H54 (cell line): ENCODE measurements at places on chromosomes 11 and 22.

DNA sequence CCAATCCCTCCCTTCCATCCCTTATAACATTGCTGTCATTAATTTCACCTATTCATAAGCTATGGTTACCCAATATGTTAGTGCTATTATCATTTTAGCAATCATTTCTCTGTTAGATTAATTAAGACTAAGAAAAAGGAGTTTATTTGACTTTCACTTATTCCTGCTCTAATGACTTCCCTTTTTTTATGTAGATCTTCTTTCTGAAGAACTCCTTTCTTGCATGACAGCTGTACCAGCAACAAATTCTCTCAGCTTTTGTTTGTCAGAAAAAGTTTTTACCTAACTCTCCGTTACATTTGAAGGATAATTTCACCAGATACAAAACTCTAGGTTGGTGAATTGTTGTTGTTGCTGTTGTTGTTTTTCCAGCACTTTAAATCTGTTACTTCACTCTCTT lies 28.6 kb upstream of the OR8B8 start:
- DNase-seq = no peak

GRCh38 chr11:71342951-71343827 lies 90.8 kb upstream of the SHANK2 start:
- peak; percentile 56 for DNase-seq

DNA sequence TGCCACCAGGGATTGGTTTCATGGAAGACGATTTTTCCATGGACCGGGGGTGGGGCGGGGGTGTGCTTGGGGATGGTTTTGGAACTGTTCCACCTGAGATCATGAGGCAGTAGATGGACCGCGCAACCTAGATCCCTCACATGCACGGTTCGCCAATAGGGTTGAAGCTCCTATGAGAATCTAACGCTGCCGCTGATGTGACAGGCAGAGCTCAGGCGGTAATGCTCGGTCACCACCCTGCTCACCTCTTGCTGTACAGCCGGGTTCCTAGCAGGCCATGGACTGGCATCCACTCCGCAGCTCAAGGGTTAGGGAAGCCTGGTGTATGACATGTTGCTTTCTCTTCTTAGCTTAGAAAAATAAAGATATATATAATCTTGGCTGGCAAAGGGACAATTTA lies 22.0 kb downstream of the RBX1 start:
- DNase-seq = no peak

DNA sequence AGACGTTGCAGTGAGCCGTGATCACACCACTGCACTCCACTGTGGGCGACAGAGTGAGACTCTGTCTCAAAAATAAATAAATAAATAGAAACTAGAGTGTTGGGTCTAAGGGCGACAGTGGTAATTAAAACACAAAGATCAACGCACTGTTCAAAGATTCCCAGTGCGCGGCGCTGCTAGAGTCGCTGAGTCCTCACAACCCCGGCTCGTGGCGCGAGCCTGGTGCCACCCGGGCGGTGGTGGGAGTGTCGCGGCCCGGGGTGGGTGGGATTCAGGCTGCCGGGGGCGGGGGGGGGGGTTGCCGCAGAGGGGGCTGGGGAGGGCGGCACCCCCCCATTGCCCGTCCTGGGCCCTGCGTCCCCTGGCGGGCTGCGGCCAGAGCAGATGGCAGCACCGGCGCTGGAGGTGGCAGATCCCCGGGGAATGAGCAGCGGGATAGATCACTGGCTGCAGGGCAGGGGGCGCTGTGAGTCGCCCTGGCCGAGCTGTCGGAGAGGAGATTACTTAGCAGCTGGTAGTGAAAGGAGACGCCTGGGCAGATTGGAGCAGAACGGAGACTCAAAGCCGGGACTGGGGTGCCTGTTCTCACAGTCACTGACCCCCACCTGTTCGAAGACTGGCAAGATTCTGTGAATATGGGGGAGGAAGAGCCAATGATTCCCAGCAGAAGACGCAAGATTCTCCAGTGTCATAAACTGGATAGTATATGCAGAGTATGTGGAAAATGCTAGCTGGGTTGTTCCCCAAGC lies 30.2 kb upstream of the APOBEC3A start:
- DNase-seq = peak; percentile 23

- no peak for DNase-seq
Observed at GRCh38 chr22:47954107-47954506, 1191.7 kb downstream of the TBC1D22A start.

DNA sequence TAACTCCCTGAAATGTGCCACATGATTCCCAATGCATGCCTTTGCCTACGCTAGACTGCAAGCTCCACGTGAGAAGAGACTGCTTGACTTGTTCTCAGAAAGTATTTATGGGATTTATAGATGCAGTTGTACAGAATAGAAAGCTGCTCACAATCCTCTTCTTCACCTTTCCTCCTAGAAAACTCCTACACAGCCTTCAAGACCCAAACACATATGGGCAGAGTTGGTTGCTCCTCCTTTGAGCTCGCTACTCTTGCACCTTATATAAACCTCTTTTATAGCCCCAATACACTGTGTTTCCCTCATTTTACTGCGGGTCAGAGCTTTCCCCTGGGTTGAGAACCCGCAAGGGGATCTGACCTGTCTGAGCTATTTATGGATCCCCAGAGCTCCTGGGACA lies 16.4 kb downstream of the C1QTNF6 start:
- DNase-seq = no peak

- no peak for DNase-seq
Observed at GRCh38 chr11:120310870-120311269, 14.2 kb upstream of the TLCD5 start.

DNA sequence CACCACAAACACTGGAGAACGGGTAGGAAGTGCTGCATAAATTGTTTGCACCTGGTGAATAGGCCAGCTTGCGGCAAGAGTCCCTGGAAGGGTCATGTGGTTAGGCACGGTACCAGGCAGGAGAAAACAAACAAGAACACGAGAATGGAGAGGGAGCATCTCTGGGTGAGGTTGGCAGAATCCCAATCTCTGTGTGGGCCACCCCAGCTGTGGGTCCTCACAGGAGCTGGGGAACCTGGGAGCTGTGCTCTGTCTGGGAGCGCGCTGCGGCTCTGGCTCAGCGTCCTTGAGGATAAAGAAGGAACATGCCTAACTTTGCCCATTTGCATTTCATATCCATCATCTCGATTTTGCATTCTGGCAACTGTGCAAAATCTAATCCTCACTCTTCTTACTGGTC lies 46.1 kb upstream of the JAM3 start:
- DNase-seq = no peak

DNA sequence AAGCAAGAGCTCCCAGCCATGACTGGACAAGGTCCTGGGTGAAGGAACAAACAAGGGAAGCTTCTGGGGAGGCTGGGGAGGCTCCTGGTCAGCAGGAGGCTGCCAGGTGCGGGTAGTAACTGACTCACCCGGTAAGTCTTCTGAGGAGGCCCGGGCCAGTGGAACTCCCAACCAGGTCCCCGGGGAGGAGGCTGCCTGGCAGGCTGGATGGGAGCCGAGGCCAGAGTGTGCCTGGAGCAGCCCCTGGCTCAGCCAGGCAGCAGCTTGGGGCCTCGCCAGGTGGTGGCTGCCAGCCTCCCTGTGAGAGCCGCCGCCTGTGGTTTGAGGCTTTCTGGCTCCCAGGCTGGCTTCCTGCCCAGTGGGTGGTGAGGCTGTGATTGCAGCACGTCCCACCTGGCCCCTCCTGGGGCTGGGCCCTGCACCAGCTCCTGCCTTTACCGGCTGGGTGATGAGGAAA lies 46.2 kb downstream of the IGF2 start:
- peak; percentile 77 for DNase-seq

DNA sequence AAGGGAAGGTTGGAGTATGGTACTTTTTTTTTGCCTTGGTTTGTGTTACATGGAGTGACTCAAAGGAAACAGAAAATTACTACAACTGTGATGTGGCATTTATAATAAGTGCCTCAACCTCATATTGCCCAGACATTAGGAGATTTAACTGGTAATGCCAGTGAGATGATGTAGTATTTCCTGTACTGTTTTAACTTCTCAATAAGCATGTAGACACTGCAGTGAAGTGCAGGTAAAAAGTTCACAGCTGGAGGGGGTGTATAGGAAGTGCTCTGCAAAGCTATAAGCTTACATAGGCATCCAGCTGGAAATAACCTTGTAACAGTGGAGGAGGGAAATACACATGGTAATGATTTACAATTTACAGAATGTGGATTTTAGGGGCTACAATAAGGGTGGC lies 138.2 kb upstream of the MTMR2 start:
- DNase-seq = no peak

GRCh38 chr11:124669193-124669592 lies 4.3 kb downstream of the SIAE start:
- DNase-seq = no peak

GRCh38 chr11:13101644-13102512 lies 92.8 kb downstream of the RASSF10 start:
- no peak for DNase-seq

DNA sequence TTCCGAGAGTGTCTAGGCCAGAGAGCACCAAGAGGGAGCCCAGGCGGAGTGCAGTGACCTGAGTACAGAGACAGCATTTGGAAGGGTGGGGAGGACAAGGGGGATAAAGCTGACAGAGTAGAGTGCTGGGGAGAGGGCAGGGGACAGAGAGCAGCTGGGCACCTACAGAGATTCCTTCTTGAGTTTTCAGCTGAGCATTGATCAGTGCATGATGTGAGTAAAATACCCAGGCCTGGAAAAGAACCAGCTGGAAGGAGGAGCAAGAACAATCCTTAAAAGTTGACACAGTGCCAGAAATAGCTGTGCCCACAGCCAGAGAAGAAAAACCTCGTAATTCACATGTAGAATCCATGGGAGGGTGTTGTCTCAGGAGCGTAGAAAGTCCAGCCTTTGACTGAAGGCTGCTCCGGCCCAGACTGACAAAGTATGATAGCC lies 33.9 kb upstream of the PANX2 start:
- no peak for DNase-seq

DNA sequence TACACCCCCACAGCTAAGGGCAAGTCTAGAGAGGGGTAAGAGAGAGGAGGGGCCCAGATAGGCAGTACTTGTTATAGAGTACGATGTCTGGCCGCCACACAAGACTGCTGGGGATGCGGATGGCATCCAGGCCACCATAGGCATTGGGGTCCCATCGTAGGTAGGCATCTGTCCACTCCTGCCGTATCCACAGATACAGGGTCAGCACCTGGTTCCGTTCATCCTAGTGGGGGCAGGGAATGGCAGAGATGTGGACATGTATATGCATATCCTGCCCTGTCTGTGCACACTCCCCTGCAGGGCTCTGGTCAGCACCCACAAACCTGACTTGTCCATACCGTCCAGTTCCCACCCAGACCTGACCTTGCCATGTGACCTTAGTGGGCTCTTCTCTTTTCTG lies 2.1 kb downstream of the CHRNA10 start:
- no peak for DNase-seq

GRCh38 chr11:14645015-14645912 lies 1.7 kb downstream of the PDE3B start:
- peak; percentile 35 for DNase-seq

GRCh38 chr11:1403078-1403620 lies 13.4 kb downstream of the BRSK2 start:
- no peak for DNase-seq

GRCh38 chr11:10318527-10318802 lies 13.6 kb downstream of the ADM start:
- no peak for DNase-seq

DNA sequence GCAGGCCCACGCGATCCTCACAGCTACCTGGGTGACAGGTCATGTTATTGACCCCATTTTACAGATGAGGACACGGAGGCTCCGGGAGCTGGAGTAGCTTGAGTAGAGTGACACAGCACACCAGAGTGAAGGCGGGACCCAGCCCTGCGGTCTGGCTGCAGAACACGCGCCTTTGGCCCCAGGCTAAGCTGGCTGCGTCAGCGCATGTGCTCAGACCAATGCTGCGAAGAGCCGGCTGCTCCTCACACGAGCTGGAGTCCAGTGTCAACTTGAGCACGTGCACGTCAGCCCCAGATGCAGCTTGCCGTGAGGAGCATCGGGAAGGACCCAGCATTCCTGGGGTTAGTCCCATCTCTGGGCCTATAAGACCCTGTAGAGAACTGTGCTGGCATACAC lies 49.9 kb downstream of the SCUBE1 start:
- no peak for DNase-seq

GRCh38 chr11:390175-390574 lies 3.8 kb upstream of the PKP3 start:
- DNase-seq = no peak

DNA sequence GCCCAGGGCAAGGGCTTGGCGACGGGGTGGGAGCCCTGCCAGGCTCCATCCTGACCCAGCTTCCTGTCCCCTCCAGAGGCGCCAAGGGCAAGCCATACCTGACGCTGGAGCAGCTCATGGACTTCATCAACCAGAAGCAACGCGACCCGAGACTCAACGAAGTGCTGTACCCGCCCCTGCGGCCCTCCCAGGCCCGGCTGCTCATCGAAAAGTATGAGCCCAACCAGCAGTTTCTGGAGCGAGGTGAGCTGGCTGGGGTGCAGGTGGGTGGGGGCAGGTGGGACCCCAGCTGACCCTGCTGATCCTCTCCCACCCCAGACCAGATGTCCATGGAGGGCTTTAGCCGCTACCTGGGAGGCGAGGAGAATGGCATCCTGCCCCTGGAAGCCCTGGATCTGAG lies 5.0 kb downstream of the PLCB3 start:
- no peak for DNase-seq

DNA sequence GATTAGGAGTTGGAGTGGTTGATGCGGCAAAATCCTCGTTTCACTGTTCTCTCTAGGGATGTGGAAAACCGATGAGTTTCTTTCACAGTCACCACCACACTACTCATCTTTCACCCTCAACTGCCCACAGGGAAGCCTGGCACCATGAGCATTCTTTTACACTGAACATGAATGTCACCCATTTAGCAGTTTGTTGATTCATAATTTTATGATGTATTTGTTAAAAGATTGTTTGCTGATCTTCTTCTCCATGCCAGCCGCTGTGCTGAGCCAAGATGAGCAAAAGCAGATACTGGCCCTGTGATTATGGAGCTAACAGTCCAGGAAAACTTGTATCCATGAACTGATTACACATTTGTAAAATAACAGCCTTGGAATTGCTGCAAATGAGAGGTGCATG lies 3.9 kb upstream of the SCGB1D2 start:
- DNase-seq = no peak

DNA sequence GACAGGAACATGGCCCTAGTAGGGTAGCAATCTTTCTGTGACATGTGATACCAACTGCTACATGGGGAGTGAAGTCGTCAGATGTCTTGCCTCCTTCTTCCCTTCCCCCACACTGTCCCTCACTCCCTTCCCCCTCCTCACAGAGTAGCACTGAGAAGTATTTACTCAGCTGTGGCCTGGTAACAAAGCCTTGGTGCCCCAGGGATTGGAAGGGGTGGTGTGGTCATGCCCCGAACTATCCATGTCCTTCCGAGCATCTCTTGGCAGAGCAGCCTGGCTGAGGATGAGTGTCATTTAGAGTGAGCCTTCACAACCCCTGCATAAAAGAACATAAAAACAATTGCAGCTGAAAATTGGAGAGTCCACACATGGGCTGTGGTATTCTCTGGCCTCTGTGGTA lies 46.1 kb downstream of the ARFGAP2 start:
- DNase-seq = no peak
